ENCODE measurements at places on chromosomes 5 and 9.
A peak's percentile ranks its signal among the peaks of the same experiment; 100 is the strongest.

DNA sequence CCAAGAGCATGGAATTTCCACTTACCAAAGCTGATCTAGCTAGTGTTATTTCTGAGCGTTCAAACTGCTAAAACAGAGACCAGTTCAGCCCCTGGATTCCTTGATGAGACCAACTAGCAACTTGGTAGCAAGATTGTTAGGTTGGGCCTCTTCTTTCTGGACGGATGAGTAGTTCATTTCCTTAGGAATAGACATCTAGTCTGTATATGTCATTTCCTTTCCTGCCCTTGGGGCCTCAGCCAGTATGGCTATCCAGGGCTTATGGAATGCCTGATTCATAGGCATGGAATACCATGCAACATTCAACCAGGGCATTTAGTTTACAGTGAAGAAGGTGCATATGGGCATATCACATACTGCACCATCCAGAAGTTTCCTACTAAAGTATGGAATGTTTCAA lies 14.5 kb upstream of the LPAR1 start:
- no peak for DNase-seq

DNA sequence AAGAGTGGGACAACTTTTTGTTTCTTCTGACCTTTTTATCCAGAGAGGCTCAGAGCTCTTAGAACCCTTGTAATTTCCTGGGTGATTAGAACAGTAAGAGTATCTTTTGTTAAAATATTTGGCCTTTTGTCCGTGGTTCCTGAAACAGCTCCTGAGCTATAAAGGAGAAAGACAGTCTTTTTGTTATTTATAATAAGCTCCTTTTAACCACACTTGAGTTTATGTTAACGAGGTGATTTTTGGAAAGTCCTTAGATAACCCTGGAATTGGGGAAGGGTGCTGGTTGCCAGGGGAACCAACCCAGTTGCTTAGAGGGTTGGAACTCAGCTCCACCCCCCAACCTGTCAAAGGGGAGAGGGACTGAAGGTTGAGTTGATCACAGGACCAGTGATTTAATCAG lies 4.8 kb downstream of the ZNF483 start:
- no peak for DNase-seq

GRCh38 chr5:82182662-82183061 lies 95.5 kb downstream of the RPS23 start:
- DNase-seq: no peak

GRCh38 chr5:374631-375335 lies 53.3 kb downstream of the AHRR start:
- no peak for DNase-seq

- no peak for DNase-seq
Measured at GRCh38 chr5:160479926-160480325, 58.3 kb downstream of the PTTG1 start.

GRCh38 chr5:77816686-77817085 lies 40.5 kb upstream of the TBCA start:
- no peak for DNase-seq

DNA sequence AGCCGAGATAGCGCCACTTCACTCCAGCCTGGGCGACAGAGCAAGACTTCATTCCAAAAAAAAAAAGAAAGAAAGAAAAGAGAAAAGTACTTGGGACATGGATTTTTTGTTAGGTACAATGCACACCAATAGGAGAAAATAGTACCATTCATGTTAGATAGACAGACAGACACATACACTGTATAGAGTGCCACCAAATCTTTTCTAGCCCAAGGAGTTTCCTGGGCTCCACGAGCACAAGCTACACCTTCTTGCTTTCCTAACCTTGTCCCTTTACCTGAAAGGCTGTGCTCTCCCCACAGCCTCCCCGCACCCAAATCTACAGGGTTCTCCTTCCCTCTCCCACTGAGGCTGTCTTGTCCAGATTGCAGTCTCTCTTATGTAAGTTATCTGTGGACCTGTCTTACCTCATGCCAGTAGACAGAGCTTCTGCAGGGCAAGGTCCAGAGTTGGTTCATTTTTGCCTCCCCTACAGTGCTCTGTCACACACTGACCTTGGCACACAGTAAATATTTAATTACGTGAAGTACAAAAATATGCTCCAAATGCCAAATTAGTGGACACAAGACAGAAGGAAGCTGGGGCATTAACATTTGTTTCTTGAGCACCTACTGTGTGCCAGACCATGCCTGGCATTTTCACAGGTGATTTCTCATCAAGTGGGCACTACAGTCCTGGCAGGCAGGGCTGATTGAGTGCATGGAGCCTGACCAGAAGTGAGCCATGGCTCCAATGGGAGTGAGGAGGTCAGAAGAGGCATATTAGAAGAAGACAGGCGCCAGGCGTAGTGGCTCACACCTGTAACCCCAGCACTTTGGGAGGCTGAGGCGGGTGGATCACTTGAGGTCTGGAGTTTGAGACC lies 5.9 kb downstream of the ALAD start:
- DNase-seq: no peak

DNA sequence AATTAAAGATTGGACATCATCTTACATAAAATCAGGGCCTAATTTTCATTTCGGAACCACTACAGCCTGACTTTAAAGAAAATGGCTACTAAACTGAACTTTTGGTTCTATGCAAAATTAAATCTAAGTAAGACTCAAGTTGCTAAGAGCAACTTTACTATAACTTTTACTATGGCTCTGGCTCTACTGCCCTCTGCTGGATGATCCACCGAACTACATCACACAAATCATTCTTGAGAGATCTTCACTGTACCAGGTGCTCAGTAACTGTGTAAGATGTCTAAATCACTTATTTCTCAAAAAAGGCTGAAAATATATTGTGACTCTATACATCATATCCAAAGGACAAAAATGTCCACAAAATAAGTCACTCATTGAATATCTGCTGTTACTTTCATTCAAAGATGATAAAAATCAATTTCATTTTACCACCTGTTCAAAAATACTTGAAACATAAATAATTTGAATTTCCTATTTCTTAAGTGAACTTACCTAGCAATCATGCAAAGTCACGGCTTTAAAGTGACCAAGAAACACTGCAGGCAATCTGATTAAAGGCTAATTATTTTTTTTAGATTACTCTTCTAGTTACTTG lies 13.5 kb downstream of the MOCS2 start:
- DNase-seq: peak; percentile 69

GRCh38 chr9:316382-316965 lies 101.8 kb downstream of the DOCK8 start:
- no peak for DNase-seq

DNA sequence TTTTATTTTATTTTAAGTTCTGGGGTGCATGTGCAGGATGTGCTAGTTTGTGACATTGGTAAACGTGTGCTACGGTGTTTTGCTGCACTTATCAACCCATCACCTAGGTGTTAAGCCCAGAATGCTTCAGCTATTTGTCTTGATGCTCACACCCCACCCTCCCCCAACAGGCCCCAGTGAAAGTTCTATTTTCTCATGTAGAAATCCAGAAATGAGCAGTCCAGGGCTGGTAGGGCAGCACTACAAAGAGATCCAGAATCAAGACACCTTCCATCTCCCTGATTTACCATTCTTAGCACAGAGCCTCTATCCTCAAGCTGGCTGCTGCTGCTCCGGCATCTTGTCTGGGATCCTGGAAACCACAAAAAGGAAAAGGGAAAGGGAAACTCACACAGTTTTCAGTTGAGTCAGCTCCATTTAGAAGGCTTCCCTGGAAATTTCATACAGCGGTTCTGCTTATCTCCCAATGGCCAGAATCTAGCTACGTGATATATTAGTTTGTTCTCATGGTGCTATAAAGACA lies 85.4 kb upstream of the SMARCA2 start:
- no peak for DNase-seq

- DNase-seq: no peak
Measured at GRCh38 chr9:8374471-8374870, 574.9 kb upstream of the DMAC1 start.

- no peak for DNase-seq
Measured at GRCh38 chr9:128247226-128247803, 28.5 kb downstream of the GOLGA2 start.

- no peak for DNase-seq
Measured at GRCh38 chr5:12669326-12669725, 765.1 kb upstream of the CTNND2 start.

GRCh38 chr9:127905788-127906191 lies 6.4 kb upstream of the ST6GALNAC6 start:
- no peak for DNase-seq

- no peak for DNase-seq
Measured at GRCh38 chr5:61311056-61311610, 20.9 kb upstream of the ZSWIM6 start.

GRCh38 chr9:79257228-79257781 lies 314.5 kb upstream of the TLE4 start:
- DNase-seq: no peak

- peak; percentile 58 for DNase-seq
Measured at GRCh38 chr5:100430268-100431195, 104.6 kb upstream of the FAM174A start.

- no peak for DNase-seq
Measured at GRCh38 chr9:97907632-97908031, 14.7 kb downstream of the TRMO start.

DNA sequence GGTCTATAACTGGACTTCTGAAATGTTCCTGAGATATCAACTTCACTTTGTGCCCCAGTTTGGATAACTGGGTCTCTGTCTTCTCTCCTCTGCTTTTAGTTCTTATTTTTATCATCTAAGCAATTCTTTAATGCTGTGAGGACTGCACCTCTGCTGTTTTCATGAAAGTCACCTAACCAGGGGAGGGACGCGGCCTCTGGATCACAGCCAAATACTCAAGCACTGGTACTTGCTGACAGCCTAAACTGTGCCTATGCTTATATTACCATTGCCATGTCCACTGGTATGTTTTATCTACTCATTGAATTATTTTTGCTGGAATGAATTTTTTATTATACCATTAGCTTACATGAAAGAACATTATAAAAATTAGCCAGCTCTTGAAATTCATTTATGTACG lies 674.0 kb downstream of the DMRTA1 start:
- DNase-seq: no peak

- DNase-seq: no peak
Measured at GRCh38 chr5:95963650-95964410, 2.2 kb upstream of the ELL2 start.

GRCh38 chr9:71120501-71121247 lies 747 bp downstream of the TRPM3 start:
- DNase-seq: no peak

- no peak for DNase-seq
Measured at GRCh38 chr9:114250235-114250568, 72.7 kb upstream of the ORM1 start.

DNA sequence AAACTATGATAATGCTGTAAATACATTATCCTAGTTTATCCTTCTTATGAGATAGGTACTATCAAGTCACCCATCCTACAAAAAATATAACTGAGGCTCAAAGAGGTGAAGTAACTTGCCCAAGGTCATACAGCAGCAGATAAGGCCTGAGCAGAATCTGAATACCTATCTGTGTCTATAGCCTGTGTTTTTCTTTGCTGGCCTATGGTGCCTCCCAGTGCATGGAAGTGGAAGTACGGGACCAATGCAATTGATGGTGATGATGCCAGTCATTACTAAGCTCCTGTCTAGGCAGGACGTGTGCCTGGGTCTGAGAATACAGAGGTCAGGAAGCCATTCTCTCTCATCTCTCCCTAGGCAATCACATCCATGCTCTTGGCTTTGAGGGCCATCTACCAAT lies 67.8 kb downstream of the FAT2 start:
- peak; percentile 22 for DNase-seq

All from LoVo (cell line).